ENCODE measurements at places on chromosomes 16 and 17. TPM values are rescaled to one million over a fixed set of nuclear protein-coding genes. Genes with fewer than 3 reads are reported as not detected.

KRT31 gene
- not detected for total RNA-seq

XPO6 gene
- 211 TPM for total RNA-seq

CSH1 gene
- not detected for total RNA-seq

RNF167 gene
- 19.3 TPM for total RNA-seq

All from mononuclear cell (primary cell).